ENCODE measurements at places on chromosomes 2 and 18.

DNA sequence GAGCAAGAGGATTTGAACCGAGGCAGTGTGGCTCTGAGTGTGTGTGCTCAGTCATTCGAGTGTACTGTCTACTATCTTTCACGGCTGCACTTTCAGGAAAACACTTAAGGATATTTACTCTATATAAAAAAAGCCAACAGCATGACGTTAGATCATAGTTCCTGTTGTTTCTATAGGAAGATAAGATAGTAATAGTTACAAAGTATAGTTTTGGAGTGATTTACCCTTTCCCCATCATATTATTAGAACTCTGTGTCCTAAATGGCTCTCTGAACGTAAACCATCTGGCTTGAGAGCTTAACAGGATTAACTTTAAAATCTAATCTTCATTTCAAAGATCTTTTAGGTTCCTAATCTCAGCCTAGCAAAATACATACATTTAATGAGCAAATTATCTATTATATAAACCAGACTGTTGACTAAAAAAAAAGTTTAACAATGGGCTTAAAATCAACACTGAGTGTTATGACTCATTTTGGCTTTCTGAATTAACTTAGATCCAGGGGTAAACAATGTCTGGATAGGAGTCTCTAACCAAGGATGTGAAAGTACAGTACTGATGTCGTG, 150.3 kb upstream of the DNMT3A start:
- no peak for DNase-seq

GRCh38 chr2:190062053-190062452, 476 bp downstream of the MSTN start:
- DNase-seq, result no peak

- no peak for DNase-seq
These were observed 25.7 kb downstream of the PGAP1 start for GRCh38 chr2:196900843-196901242.

DNA sequence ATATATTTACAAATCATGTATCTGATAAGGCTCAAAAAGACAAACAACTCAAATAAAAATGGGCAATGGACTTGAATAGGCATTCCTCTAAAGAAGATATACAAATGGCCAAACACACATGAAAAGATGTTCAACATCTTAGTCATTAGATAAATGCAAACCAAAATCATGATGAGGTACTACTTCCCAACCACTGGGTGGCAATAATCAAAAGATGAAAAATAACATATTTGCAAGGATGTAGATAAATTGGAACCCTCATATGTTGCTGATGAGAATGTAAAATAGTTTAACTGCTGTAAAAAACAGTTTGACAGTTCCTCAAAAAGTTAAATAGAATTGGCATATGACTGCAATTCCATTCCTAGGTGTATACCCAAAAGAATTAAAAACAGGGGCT, 132.3 kb downstream of the TTC32 start:
- DNase-seq, result no peak

DNA sequence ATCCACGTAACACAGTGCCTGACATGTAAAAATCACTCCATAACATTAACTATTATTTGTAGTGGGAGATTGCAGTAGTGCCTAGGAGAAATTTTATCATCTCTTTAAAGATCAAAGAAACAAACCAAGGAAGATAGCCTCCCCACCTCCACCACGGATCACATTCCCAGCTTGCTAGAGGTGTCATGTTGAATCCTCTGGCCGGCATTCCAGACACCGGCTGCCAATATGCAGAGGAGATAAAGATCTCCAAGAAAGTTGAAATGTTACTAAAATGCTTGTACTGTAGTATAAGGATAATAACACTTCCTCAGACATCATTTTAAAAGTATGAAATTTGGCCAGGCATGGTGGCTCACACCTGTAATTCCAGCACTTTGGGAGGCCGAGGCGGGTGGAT, 6.1 kb upstream of the ATG16L1 start:
- DNase-seq, result no peak

- DNase-seq, result no peak
These were observed 108.5 kb downstream of the CTAGE1 start for GRCh38 chr18:22309191-22309590.

DNA sequence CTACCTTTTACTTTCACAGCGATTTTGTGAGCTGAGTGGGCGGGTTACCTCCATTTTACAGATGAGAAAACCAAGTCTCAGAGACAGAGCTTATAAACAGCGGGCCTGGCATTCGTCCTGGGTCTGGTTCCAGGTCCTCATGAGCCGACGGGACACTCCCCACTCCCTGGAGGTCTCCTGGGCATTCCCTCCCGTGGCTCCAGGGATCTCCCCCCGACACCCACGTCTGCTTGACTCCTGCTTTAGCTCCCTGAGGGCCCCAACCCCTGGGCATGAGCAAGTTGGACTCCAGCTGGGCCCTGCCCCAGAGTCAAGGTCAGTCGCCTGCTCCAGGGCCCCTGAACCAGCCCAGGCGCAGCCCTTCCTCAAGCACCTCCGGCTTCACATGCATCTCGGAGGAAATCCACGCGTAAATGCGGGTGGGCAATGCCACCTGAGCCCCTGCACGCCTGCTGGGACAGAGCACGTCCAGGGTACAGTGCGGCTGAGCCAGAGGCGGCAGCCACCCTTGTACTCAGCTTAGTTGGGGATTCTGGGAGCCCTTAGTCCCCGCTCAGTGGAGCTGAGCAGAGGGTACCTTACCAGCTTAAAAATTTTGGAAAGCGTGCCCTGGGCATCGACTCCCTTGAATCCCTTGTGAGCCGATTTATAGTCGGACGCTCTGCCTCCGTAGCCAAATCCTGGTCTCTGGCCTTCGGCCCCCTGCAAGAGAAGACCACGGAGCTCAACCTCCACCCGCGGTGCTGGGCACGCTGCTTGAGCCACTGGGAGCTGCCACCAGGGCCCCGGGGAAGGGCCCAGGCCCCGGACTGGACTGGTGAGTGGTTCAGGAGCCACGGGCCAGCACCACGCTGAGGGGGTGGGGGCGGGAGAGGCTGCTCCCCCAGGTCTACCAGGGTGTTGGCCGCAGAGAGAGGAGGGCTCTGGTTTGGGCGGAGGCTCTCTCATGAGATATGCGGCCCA, 148.1 kb downstream of the MBP start:
- DNase-seq, result no peak

DNA sequence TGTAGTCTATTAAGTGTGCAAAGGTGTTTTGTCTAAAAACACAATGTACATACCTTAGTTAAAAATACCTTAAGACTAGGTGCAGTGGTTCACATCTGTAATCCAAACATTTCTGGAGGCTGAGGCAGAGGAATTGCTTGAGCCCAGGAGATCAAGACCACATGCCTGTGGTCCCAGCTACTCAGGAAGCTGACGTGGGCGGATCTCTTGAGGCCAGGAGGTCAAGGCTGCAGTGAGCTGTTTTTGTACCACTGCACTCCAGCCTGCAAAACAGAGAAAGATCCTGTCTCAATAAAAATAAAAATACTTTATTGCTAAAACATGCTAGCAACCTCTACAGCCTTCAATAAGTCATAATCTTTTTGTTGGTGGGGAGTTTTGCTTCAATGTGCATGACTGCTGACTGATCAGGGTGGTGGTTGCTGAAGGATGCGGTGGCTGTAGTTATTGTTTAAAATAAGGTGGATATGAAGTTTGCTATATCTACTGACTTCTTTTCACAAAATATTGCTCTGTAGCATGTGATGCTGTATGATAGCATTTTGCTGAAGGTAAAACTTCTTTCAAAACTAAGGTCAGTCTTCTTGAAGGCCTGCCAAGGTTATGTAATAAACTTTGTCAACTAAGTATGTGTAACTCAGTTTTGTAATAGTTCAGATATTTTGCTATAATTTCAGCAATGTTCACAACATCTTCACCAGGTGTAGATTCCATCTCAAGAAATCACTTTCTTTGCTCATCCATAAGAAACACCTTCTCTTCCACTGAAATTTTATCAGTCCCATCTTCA, 1238.0 kb upstream of the NRXN1 start:
- DNase-seq, result no peak

DNA sequence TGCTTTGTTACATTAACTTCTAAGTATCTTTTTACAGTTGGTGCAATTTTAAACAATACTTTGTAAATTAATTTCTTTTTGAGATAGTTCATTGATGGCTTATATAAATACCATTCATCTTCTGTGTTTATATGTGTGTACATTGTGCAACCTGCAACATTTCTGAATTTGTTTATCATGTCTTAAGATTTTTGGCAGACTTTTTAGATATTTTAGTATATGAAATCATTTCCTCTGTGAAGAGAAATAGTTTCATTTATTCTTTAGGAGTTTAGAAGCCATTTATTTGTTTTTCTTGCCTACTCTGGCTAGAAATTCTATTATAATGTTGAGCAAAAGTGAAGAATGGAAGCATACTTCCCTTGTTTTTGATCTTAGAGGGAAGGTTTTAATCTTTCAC, 337.8 kb upstream of the DSEL start:
- no peak for DNase-seq

DNA sequence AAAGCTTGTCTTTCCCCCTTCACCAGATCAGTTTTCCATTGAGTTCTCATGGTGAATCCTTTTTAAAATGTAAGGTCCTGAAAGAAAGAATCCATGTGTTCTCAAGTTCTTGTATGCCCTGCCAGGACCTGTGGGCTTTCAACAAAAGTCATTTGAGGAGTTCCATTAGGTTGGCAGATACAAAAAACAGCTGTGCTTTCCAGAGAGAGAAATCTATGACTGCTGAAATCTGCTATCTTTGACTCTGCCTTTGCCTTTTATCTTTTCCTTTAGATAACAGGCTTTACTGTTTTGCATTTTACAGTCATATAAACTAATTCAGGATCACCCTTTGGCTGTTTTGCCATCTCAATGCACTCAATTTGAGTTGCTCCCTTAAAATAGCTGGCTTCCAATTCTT, 59.7 kb downstream of the CXCR4 start:
- no peak for DNase-seq

GRCh38 chr2:12282780-12283695, 433.7 kb upstream of the TRIB2 start:
- no peak for DNase-seq

DNA sequence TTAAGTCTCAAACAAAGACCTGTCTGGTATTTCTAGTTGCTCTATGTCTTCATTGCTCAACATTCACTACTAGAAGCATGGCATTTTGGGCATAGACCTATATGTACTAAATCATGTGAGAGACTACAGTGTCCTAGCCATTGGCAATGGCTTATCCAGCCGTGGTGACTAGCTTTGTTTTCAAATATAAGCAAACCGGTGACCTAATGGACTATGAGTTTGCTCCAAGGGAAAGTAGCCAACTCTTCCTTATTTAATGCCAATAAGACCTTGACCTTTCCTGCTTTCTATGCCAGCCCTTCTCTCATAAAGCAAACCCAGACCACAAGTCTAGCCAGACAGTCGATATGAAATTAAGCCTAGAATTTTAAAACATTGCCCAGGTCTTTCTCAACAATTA, 113.7 kb upstream of the CREB1 start:
- no peak for DNase-seq

GRCh38 chr18:31439807-31440325, 7.7 kb upstream of the DSG3 start:
- DNase-seq, result no peak

DNA sequence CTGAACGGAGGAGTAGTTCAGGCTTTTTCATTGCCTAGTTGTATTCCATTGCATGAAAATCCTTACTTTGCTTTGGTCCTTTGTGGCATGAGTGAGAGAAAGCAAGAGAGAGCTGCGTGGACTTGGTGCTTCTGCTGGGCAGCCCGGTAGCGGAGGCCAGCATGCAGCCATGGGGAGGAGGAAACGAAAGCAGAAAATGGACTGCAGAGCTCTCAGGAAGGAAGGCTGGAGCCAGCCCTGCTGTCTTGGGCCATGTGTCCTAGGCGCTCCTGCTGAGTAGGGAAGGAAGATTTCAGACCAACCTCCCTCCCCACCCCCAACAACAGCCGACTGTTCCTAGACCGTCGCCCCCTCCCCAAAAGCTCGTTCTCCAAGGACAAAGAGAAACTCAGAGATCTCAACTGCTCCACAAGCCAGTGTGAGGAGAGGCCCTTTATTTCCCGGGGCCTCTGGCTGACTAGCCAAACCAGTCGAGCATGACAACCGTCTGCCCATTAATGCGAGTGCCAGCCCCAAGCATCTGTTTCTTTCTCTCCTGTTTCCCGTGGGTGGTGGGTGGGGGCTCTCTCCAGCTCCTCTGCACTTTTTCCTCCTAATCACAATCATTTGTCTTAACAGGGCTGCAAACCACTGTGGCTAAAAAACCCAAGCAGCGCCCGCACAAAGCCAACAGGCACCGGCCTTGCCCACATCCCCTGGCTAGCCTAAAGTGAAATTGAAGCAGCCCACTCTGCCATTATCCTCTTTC, 66.8 kb upstream of the FZD7 start:
- DNase-seq, result no peak

DNA sequence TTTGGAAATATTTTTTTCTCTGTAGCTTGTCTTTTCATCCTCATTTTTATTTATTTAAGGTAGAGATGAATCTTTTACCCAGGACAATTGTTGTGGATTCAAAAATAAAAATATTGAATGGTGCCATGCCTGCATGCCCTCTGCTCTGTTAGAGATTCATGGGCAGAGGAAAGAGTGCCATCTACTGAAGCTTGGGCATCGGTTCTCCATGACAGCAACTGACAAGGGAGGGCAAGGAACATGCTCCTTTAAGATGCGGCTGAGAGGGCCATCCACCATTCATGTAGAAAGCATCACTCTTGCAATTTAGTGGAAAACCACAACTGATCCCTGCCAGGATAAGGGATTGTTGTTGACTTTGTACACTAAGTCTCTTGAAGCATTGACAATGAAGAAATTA, 79.9 kb downstream of the PARD3B start:
- no peak for DNase-seq

DNA sequence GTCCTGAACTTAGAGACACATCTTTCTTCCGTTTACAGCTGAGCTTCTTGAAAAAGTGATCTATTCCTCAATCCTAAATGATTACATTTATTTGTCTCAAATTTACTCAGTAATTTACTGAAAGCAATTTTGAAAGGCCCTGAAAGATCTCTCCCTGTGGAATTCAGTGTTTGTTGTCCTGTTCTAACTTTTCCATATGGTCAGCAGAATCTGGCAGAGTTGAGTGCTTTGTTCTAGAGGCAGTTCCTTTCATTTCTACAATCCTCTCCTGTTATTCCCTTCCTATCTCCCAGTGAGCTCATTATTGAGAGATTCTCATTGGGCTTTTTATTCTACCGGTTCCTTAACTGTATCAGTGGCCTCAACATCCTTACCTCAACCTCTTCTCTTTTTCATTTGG, 36.5 kb upstream of the REG3G start:
- DNase-seq, result no peak

DNA sequence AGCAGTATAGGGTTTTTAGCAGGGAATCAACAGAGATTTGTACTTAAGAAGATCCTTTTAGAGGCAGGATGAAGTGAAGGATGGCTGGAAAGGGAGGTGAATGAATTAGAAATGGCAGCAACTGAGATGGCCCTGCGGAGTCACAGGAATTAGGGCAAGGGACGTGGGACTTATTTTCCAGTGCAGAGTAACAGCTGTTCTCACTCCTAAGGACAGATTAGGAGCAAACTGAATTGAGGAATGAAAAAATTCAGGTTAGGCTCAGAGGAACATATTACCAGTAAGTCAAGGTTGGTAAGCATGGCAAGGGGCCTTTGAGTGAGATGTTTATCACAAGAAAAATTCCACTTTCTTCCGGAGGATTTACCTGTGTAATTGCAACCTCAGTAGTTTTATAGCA, 34.4 kb downstream of the COL4A3 start:
- no peak for DNase-seq

All from left kidney (tissue), 8 donors.